Liver (tissue), 10 donors: ENCODE measurements at places on chromosomes 5 and 9. TPM values are rescaled to one million over a fixed set of nuclear protein-coding genes. Genes with fewer than 3 reads are reported as not detected.
A peak's percentile ranks its signal among the peaks of the same experiment; 100 is the strongest.

DNA sequence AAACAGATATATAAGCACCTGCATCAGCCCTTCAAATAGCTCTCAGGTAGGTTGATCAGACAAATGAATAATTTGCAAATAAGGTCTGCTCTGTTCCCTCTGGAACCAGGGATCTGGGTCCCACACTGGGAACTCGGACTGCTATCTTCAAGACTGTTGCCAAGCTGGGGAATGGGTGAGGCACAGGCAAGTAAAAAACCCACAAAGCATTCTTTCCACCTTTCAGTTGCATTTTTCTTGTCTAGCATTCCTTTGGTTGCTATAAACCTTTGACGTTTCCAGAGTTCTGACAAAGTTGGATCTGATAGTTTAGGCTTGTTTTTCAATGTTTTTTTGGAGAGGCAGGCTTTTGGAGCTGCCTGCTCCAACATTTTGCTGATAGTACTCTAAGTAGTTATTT, 20.1 kb downstream of the FBXL17 start:
- no peaks in the 10 kb centered on the region for H3K27me3 ChIP-seq
- H3K27ac ChIP-seq, result no peak overlapping the region
- H3K4me3 ChIP-seq, result no peak overlapping the region

DNA sequence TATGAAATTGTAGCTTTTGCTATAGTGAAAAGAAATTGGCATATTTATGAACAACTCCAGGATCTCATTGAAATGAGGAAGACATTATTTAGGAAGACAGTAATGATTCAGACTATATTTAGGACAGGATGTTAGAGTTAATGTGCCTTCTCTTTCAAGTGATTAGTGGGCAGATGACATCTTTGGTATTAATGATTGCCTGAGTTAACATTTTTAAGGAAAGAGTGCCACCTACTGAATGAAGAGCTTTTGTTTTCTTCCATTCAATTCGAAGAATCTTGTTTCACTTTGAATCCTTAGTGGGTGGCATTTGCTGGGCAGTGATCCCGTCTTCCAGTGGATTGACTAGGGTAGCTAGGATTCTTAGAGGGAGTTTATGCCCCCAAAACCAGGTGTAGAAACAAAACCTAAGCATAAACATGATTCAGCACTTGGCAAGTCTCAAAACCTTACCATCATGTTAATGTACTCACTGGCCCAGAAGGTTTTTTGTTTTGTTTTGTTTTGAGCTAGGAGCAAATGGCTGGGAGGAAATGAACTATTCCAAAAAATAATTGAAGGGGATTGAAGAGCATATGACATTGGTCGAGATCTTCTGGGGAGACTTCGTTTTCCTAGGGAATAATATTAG, 23.2 kb downstream of the MAP3K1 start:
- H3K36me3 ChIP-seq, result no peaks in the 10 kb centered on the region
- H3K27ac ChIP-seq, result peak overlapping the region; percentile 1
- H3K4me3 ChIP-seq, result no peak overlapping the region
- peaks cover 5% of the 10 kb centered on the region for H3K4me1 ChIP-seq

DNA sequence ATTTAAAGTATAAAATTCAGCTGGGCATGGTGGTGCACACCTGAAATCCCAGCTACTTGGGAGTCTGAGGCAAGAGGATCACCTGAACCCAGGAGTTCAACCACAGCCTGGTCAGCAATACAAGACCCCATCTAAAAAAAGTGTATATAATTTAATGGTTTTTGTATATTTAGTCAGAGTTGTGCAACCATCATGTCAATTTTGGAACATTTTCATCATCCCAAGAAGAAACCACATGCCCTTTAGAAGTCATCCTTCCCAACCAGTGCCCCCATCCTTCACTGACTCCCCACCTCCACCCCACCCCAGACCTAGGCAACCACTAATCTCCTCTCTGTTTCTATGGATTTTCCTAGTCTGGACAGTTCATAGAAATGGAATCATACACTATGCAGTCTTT, 18.8 kb upstream of the TEK start:
- no peaks in the 10 kb centered on the region for H3K4me1 ChIP-seq
- no peaks in the 10 kb centered on the region for H3K36me3 ChIP-seq
- H3K27me3 ChIP-seq, result no peaks in the 10 kb centered on the region
- DNase-seq, result no peak
- no peak overlapping the region for H3K4me3 ChIP-seq

- H3K36me3 ChIP-seq, result no peaks in the 10 kb centered on the region
- H3K4me1 ChIP-seq, result no peaks in the 10 kb centered on the region
- H3K27ac ChIP-seq, result no peak overlapping the region
- no peak overlapping the region for H3K4me3 ChIP-seq
- no peak for DNase-seq
Observed at GRCh38 chr9:97767891-97768290, 70.8 kb upstream of the XPA start.

The NEUROG1 gene
- total RNA-seq, result not detected

- no peak overlapping the region for H3K27ac ChIP-seq
- peaks cover 13% of the 10 kb centered on the region for H3K4me1 ChIP-seq
- no peaks in the 10 kb centered on the region for H3K27me3 ChIP-seq
- DNase-seq, result no peak
Observed at GRCh38 chr5:36605241-36605640, 1.2 kb upstream of the SLC1A3 start.

GRCh38 chr9:8564960-8565359, 765.4 kb upstream of the DMAC1 start:
- no peak overlapping the region for H3K27ac ChIP-seq
- DNase-seq, result no peak
- H3K36me3 ChIP-seq, result no peaks in the 10 kb centered on the region
- no peaks in the 10 kb centered on the region for H3K27me3 ChIP-seq

The PITX1 gene
- not detected for total RNA-seq

The OMD gene
- total RNA-seq, result 0.75 TPM

The SQSTM1 gene
- total RNA-seq, result 208 TPM

GRCh38 chr5:1231354-1231905, 6.2 kb downstream of the SLC6A18 start:
- DNase-seq, result no peak
- H3K36me3 ChIP-seq, result no peaks in the 10 kb centered on the region
- H3K4me1 ChIP-seq, result no peaks in the 10 kb centered on the region
- no peak overlapping the region for H3K27ac ChIP-seq
- no peaks in the 10 kb centered on the region for H3K27me3 ChIP-seq

DNA sequence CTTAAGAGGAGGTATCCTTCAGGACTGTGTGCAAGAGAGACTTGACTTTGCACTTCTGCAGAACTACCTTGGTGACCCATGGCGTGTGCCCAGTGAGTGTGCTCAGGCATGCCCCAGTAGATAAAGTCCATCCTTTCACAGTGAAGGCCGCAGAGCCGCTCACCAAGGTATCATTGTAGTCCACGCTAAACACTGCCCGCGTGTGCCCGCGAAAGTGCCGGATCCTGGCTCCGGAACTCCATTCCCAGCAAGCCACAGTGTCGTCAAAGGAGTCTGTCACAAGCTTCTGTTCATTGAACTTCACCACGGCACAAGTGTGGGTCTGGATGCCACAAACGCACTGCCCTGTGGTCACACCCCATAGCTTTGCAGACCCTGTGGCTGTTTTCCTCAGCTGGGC, 3.3 kb upstream of the GRM6 start:
- DNase-seq, result no peak
- H3K27ac ChIP-seq, result no peak overlapping the region
- H3K4me1 ChIP-seq, result no peaks in the 10 kb centered on the region
- H3K36me3 ChIP-seq, result no peaks in the 10 kb centered on the region

- H3K4me3 ChIP-seq, result no peak overlapping the region
- no peaks in the 10 kb centered on the region for H3K27me3 ChIP-seq
- no peak overlapping the region for H3K27ac ChIP-seq
- DNase-seq, result no peak
- H3K36me3 ChIP-seq, result no peaks in the 10 kb centered on the region
Observed at GRCh38 chr9:91736898-91737601, 213.0 kb downstream of the ROR2 start.

The BAAT gene
- 31.9 TPM for total RNA-seq

DNA sequence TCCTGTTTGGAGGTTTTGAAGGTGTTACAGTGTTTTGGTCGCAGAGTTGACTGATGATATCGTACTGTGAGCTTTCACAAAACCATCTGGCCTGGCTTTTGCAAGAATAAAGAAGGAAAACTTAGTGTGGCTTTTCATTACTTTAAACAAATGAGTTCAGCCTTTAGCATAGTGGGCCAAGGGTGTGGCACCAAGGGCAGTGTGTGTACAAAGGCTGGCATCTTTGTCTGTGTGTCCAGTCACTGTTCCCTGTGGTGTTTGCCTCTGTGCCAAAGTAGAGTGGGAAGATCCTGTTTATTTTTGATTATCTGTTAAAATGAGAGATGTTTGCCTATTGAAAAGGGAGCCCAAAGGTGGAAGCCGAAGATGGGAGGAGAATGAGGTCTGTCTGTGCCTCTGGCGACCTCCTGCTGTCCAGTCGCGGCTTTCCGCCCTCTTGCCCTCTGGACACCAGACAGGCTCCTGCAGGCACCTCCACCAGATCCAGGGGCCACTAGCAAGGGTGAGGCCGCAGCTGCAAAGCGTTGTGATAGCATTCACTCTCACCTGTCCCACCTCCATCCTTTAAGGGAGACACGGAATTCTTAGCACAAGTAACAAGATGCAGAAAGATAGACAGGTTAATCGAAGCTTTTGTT, 113.7 kb downstream of the TRIO start:
- DNase-seq, result no peak
- no peak overlapping the region for H3K4me3 ChIP-seq
- H3K27me3 ChIP-seq, result no peaks in the 10 kb centered on the region
- no peaks in the 10 kb centered on the region for H3K36me3 ChIP-seq

- H3K4me1 ChIP-seq, result peaks cover 15% of the 10 kb centered on the region
- no peak overlapping the region for H3K27ac ChIP-seq
Observed at GRCh38 chr9:83059417-83059816, 3.5 kb downstream of the RASEF start.

GRCh38 chr5:150454492-150455229, 5.1 kb upstream of the RPS14 start:
- no peaks in the 10 kb centered on the region for H3K4me1 ChIP-seq
- no peaks in the 10 kb centered on the region for H3K36me3 ChIP-seq
- no peak for DNase-seq
- H3K27ac ChIP-seq, result no peak overlapping the region
- no peak overlapping the region for H3K4me3 ChIP-seq

DNA sequence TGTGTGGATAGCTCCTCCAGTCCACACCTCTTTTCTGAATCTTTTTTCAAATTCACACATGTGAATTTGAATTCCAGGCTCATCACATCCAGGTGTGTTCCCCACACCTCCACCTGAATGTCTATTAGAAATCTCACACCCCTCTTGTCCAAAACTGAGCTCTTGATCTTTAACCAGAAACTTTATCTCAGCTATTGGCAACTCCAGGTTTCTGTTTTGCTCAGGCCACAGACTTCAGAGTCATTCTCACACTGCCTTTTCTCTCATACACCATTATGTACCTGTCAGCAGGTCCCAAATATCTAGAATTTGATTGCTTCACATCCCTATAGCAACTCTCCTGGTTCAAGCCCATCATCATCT, 11.6 kb downstream of the NIPSNAP3B start:
- peaks cover 4% of the 10 kb centered on the region for H3K36me3 ChIP-seq
- no peaks in the 10 kb centered on the region for H3K4me1 ChIP-seq
- H3K27ac ChIP-seq, result no peak overlapping the region
- DNase-seq, result no peak

The SLC12A7 gene
- total RNA-seq, result 64.2 TPM

DNA sequence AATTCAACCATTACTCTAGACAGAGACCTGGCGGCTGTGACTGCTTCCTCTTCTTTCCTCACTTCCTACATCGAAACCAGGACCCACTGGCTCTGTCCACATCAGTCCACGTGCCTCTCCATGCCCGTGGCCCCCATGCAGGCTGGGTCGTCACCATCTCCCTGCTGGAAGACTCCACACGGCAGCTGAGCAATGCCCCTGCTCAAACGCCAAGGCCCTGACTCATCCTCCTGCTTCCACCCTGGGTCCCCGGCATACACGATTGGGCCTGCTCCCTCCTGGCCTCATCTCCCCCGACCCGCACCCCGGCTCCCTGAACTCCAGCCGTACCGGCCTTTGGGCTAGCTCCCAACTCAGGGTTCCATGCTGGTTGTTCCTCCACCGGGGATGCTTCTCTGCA, 67.2 kb upstream of the IER5L start:
- no peak for DNase-seq
- no peaks in the 10 kb centered on the region for H3K27me3 ChIP-seq
- no peaks in the 10 kb centered on the region for H3K36me3 ChIP-seq
- no peak overlapping the region for H3K4me3 ChIP-seq

GRCh38 chr5:131998431-131999040, 12.9 kb downstream of the ACSL6 start:
- H3K4me3 ChIP-seq, result no peak overlapping the region
- no peak for DNase-seq

DNA sequence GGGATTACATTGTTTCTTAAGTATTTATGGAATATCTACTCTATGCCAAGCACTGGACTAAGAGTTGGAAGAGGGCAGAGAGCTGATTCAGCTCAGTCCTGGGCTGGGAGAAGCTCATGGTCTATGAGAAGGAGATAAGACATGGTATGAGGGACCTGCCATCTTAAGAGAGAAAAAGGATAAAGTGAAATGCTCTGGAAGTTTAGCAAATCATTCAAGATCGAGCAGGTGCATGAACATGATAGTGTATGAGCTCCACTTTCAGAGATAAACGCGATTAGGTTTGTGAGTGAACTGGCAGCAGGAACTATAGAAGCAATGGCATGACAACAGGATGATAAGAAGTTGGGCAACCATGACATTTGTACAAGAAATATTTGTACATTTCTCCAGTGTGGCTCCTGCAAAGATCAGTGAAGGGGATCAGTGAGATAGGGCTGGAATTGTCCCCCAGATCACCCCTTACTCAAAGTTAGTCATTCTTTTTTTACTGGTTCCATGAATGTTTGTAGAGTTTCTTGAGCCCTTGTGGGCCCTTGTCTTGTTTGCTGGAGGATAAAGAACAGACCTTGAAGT, 26.6 kb upstream of the CCDC180 start:
- no peaks in the 10 kb centered on the region for H3K4me1 ChIP-seq
- no peak for DNase-seq
- no peaks in the 10 kb centered on the region for H3K27me3 ChIP-seq
- peaks cover 56% of the 10 kb centered on the region for H3K36me3 ChIP-seq
- H3K27ac ChIP-seq, result no peak overlapping the region

GRCh38 chr5:10567781-10568321, 4.0 kb downstream of the ANKRD33B start:
- no peaks in the 10 kb centered on the region for H3K27me3 ChIP-seq
- H3K4me3 ChIP-seq, result no peak overlapping the region
- no peak overlapping the region for H3K27ac ChIP-seq
- DNase-seq, result no peak
- H3K4me1 ChIP-seq, result peaks cover 8% of the 10 kb centered on the region

The PKD2L2 gene
- 0.08 TPM for total RNA-seq

DNA sequence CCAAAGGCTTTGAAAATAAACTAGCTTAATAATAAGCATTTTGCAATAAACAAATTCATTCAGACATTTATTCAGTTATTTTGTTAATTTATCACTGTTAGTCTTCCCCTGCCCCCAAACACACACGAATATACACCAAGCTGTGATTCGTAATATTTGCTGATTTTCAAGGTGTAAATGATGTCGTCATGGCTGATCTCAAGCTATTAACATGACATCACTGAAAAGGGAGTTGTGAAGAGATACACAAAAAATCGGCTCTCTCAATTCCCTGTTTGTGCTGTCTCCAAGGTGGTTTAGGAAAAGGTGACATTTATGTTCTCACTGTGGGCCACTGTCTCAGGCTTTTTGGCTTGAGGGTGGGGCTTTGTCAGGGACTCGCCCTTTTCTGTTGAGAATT, 413.3 kb downstream of the CDH9 start:
- H3K36me3 ChIP-seq, result no peaks in the 10 kb centered on the region
- H3K27me3 ChIP-seq, result no peaks in the 10 kb centered on the region
- no peak overlapping the region for H3K4me3 ChIP-seq
- DNase-seq, result no peak
- no peak overlapping the region for H3K27ac ChIP-seq

- H3K27ac ChIP-seq, result no peak overlapping the region
- H3K36me3 ChIP-seq, result no peaks in the 10 kb centered on the region
- no peak for DNase-seq
Observed at GRCh38 chr9:123005964-123006363, 27.5 kb upstream of the GPR21 start.

The RAD17 gene
- 14.5 TPM for total RNA-seq
